ENCODE measurements at places on chromosomes 4 and X.

- DNase-seq: peak; percentile 44
Measured at GRCh38 chrX:153667956-153668396, 5.6 kb downstream of the PNCK start.

- DNase-seq: no peak
Measured at GRCh38 chr4:173529477-173530325, at the start of gene HAND2. HAND2 (minus strand) TSS chr4:173530229; CDS start chr4:173529289, 940 bp downstream.

DNA sequence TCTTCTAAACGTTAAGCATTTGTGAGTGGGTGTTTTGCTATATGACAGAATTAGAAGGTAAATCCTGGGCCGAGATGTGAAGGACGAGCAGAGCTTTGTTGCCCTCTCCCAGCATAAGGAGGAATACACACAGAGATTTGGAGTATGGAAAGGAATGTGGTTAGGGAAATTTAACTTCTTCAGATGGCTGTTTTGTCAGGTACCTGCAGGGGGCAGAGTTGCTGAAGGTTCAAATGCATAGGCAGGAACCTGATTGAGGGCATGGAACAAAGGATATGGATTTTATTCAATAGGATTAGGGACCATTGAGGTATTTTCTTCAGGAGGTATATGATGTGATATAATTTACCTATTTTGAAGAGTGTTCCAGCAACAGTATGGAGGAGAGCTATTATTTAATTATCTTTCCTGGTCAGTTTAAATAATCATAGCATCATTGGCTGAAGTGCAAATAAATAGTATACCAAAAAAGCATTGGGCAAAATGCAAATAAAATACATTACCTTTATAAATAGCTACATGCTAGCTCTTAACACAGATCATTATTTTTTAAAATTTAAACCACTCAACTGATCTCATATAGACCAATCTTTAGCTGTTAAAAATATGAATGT is 143.6 kb downstream of the SLIT2 start:
- no peak for DNase-seq

- DNase-seq: no peak
Measured at GRCh38 chrX:143095816-143096215, 70.1 kb downstream of the SPANXN4 start.

Measured in smooth muscle cell of the brain vasculature (primary cell).